ENCODE measurements at places on chromosomes 1 and 21.
A peak's percentile ranks its signal among the peaks of the same experiment; 100 is the strongest.

- no peak for DNase-seq
Measured at GRCh38 chr1:197896301-197896700, 6.1 kb upstream of the C1orf53 start.

- no peak for DNase-seq
Measured at GRCh38 chr1:64974288-64974825, 8.0 kb upstream of the JAK1 start.

GRCh38 chr21:35222021-35222420, 172.9 kb upstream of the RUNX1 start:
- DNase-seq: no peak

DNA sequence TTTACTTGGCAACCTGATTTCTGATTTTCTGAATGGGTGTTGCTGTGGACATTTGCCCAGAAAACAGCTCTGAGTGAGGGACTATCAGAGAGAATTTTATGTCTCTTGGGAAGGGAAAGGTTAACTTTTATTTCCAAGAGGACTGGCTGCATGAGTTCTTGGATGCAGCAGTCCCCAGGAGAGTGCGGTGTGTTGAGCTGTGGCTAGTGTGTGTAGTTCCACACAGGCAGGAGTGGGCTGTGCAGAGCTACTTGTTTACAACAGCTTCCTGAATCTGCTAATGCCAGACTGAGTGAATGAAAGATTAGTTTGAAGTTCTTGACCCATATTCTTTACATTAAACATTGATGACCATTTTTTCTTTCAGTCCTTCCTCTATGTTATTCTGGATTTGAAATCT, 41.0 kb upstream of the APOBEC4 start:
- DNase-seq: no peak

DNA sequence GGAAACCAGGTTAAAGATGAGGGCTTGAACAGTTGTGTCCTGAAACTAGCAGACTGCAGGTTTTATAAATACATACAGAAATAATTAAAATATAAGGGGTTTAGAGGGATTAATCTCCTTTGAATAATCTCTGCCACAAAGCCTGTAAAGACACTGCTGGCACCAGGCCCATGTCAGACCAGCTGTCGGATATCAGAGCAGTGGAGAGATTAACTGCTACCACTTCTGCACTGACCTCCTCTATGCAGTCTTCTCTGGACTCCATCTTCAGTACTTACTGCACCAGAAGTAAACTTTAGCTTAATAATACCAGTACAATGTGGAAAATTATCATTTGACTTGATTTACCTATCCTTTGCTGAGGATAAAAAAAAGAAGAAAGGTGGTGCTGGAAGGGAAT, 128.6 kb downstream of the LHX4 start:
- DNase-seq: no peak

GRCh38 chr21:27805696-27806095, 838.8 kb upstream of the ADAMTS5 start:
- DNase-seq: no peak

DNA sequence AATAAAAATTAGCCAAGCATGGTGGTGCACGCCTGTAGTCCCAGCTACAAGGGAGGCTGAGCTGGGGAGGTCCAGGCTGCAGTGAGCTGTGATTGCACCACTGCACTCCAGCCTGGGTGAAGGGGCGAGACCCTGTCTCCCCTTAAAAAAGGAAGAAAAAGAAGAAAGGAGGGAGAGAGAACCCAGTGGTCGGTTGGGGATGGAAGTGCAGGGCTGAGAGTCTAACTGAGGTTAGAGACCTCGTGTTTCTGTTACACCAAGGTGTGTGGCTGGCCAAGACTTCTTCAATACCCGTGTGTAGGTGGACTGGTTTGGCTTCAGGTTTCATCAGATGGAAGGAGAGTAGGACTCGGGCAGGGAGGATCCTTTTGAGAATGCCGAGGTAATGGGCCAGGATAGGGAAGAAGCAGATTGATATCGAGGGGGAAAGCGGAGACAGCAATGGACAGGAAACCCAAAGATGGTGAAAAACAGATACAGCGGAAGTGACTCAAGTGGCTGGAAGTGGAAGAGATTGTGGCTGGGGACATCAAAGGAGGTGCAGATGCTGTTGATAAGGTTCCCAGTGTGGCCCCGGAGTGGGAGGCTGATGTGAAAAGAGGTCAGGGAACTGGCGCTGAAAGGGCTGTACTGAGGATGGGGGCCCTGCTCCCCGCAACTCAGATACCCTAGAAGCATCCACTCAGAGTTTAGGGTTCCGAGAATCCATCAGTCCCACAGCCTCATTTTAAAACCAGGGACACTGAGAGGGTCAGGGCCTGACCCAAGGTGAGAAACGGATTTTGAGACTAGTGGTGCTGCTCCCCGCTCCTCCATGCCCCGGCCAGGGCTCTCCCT, 681 bp upstream of the UBXN10 start:
- peak; percentile 51 for DNase-seq

DNA sequence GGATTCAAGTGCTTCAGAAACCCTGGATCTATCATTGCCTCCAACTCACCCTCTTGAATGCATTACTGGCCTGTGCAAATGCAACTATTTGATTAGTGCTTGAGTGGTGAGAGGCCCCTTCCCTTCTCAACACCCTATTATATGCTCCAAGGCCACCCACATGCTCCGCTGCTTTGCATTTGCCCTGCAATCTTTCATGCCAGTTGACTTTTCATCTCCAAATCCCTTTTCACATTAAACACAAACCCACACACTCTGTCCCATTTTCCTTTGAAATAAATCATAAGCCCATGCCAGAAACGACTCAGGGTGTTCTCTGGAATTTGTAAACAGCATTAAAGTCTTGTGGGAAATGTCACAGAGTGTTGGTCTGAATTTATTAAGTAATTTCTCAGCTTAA, 78.9 kb upstream of the CTTNBP2NL start:
- DNase-seq: no peak

DNA sequence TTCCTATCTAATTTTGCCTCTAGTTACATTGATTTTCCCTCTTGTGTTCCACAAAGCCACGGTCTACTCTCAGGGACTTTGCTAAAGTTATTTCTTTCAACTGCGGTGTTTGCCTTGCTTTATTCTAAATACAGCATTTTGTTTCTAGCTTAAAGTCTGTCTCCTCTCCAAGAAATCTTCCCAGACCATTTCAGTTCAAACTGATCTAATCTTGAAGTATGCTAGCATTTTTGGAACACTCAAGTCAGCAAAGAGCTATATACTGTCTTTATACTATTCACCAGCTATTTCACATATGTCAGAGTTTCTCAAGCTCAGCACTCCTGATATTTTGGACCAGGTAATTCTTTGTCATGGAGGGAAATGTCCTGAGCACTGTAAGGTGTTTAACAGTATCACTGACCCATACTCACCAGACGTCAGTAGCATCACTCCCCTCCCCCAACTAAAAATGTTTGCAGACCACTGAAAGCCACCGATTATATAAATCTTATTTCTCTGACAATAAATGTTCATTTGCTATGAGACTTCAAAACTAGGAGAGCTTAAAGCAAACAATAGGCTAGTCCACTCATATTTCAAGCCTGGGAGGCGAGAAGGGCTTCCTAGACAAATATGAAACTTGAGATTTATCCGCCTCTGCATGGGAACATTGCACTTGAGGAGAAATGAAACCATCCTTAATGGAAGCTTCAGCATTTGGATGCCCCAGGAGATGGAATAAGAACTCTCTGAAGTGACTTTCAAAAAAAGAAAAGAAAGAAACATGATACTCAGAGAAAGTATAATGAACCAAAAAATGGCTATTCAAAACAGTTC, 81.1 kb downstream of the KIAA0319L start:
- no peak for DNase-seq

DNA sequence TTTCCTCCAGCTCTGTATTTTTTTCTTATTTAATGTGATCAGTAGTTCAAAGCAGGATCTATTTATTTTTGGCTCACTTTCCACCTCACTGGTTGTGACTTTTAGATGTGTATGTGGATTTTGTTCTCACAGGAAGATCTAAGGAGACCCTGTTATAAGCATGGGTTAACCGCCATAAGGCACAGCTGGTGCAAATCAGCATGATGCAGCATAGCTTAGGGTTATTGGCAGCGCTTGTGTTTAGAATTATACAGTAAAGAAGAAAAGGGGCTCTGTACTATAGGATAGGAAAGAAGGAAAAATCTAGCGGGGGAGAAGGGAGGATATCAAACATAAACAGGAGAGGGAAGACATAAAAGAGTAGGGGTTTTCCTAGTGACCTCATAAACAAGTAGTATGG, 26.9 kb upstream of the RGL1 start:
- DNase-seq: no peak

GRCh38 chr1:83000286-83000685, 998.6 kb downstream of the TTLL7 start:
- no peak for DNase-seq

GRCh38 chr1:2906085-2906484, 104.6 kb upstream of the TTC34 start:
- DNase-seq: no peak

DNA sequence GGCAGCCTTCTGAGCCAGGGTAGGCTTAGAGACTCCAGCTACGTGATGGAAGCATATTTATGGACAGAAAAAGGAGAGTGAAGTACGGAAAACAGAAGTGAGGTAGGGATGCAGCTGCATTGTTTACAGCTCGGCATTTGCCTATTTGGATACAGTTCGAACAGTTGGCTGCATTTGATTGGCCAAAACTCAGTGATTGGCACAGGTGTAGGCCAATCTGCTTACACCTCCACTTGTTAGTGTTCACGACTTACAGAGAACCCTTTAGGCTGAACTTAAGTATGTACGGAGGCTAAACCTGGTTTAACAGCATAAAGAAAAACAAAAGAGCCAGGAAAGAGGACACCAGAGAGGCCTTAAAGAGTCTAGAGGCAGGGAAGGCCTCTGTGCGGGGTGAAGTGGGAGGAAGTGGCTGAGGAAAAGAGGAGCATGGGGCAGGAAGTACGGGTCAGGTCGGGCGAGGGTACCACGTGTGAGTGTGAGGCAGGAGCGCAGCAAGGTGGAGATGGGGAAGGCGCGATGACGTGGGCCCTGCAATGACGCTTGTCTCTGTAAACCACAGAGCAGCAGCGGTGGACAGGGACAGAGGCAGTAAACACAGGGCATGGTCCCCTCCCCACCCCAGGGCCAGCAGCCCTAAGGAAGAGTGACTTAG, 32.0 kb downstream of the RSPH1 start:
- peak; percentile 56 for DNase-seq

- no peak for DNase-seq
Measured at GRCh38 chr1:214847071-214847810, 235.3 kb upstream of the KCNK2 start.

DNA sequence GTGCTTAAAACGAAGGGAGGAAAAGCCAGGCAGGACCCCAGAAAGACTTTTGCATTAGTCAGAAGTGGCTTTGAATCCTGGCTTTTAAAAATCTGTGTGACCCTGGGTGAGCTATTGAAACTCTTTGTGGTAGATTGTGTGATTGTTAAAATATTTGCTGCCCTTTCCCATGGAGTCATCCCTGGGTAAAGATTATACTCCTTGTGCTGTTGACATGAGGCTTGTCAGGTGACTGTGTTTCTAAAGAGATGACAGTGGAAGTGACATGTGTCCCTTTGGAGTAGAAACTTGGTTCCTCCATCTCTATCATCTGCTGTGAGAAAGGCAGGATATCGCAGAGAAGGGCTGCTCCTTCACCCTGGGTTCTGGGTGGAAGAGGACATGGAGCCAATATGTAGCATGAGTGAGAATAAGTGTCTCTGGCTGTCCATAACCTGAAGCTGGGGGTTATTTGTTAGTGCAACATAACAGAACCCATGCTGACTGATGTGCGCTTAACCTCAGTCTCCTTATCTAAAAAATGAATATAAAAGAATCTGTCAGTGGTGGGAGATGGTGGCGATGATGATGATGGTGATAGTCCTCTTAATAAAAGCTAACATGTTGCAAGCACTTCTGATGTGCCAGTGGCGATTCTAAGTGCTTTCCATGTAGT, 187.6 kb downstream of the RHOU start:
- no peak for DNase-seq

DNA sequence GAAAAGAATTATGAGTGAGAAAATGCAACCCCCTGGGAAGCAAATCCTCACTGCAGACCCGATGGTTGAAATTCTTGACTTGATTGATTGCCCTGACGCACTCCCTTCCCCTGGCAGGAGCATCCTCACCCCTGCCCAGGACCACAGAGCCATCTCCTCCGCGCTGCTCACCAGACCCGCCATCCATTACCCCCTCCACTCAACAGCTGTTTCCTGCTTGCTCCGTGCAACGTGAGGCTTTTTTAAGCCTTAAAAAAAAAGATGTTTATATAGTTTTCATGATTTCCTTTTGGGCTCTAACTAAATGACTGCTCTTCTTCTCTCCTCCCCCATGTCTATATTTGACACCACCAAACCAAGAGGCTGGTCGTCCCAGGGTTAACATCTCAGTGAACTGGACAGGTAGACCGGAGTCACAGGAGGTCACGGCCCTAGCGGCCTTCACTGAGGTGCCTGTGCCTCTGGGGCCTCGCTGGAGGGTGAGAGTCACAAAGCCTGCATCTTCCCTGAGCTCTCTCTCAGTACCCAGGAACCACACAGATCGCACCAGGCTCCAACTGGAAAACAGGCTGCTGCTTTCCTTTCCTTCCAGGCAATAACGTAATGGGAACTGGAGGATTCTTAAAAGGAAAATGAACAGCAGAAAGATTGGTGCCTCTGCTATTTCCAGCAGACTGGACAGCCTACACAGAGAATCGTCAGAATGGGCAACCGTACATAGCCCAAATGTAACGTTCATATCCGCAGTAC, 49.8 kb downstream of the ZBTB18 start:
- DNase-seq: no peak

GRCh38 chr1:168408539-168408865, 127.8 kb downstream of the TBX19 start:
- no peak for DNase-seq

DNA sequence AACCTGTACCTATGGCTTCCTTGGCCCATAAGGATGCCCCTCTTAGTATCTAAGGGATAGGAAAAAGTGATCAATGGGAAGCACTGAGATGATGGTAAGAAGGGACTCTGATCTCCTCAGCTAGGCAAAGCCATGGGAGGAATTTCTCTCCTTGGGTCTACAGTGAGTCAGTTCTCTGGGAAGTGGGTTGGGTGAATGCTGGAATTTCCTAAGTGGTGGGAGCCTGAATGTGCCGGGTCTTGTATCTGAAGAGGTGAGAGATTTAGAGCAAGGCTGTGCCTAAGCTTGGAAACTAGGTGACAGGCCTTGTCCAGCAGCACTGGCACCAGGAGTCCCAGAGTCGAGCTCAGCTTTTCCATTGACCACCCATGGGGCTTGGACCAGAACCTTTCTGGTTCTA, 96.3 kb upstream of the SLC2A1 start:
- DNase-seq: no peak

GRCh38 chr1:19357299-19357986, 45.3 kb downstream of the SLC66A1 start:
- no peak for DNase-seq

DNA sequence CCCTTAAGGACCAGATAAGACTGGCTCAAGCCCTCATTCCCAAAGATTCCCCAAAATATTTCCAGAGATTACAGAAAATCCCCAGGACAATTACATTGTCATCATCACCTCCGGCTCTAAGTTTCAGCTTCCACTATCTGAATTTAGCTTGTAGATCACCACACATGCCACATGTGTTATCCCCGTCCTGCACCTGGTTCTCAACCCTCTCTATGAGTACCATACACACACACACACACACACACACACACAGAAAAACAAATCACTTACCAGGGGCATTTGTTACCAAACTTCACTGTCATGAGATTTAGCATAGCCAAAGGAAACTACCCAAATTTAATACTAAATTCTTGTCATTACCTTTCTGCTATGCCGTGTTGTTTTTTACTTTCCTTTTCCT, 15.4 kb upstream of the TSPAN1 start:
- no peak for DNase-seq
